ENCODE measurements at places on chromosomes 2 and 18.

DNA sequence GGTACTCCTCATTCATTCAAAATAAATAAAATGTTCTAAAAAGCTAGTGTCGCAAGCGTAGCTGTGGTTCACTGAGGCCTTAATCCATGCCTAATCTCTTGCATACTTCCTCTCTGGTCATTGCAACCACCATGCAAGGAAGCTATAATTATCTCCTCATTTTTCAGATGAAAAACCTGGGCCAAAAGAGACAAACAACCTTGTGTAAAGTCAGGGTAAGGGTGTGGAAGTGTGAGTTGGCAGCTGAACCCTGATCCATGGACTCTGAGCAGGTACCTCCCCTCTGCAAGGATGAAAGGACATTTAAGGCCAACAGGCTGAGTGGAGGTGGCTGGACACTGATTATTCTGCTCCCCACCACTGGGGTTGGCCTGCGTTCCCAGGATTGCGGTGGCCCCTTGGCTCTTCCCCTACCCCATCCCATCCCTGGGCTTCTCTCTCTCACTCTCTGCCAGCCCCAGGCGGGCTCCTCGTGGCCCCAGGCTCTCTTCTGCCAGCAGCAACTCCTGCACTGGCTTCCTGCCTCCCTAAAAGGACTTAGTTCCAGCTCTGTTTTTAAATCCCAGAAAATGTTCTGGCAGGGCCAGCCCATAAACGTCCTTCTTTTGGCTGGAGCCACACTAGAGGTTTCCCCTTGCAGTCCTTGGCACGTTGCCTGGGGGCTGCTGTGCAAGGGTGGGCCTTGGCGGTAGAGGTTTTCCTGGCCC, 72.0 kb upstream of the AFF3 start:
- DNase-seq, result no peak

GRCh38 chr2:61178603-61179545, 16.9 kb downstream of the C2orf74 start:
- DNase-seq, result peak; percentile 28

- DNase-seq, result no peak
Observed at GRCh38 chr18:35334821-35335220, 9.4 kb downstream of the ZNF24 start.

DNA sequence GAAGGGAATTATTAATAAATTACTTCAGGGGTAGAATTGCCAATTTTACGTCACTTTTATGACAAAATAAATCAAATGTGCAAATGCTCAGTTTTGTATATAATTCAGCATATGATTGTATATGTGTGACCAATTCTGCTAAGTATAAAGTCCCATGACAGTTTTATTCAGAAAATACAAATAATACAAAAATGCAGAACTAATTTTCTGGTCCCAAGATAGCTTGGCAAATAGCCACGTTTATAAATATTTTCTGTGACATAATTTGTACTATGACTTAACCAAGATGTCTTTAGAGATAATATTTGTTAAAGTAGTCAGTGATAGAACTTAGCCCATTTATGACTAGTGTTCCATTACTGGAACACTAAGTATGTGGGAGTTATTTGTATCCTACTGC, 24.2 kb upstream of the CAB39 start:
- DNase-seq, result no peak

Measured in A172 (cell line).